ENCODE measurements at places on chromosomes 11 and 22.

- DNase-seq: no peak
Measured at GRCh38 chr22:43850529-43850928, 11.8 kb downstream of the SULT4A1 start.

DNA sequence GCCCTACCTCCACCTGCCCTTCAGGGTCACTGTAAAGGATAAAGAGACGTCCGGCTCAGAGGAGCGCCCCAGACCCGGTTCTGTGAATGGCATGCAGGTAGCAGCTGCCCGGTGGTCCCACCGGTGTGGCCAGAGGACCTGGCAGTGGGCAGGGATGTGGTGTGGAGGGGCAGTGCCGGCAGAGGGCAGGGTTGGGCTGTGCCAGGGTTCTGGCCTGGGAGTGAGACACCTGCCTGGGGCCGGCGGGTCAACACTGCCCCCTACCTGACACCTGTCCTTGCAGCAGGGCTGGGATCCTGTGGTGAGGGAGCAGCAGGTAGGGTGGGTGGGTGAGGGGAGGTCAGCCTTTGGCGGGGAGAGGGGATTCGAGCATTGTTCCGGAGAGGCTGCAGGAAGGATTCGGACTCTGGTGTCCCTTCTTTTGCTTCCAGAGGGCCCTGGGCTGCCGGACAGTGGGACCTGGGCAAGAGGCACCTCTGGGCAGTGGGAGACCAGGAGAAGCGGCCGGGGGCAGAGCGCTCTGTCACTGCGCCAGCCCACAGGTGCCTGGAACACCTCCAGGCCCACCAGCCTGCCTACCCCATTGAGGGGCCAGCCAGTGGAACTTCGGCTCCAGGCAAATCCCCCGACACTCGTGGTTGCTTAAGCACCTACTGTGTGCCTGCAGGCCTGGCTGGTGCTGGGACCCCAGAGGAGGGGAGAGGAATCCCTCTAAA, 1.6 kb upstream of the PHLDA2 start:
- peak; percentile 90 for DNase-seq

DNA sequence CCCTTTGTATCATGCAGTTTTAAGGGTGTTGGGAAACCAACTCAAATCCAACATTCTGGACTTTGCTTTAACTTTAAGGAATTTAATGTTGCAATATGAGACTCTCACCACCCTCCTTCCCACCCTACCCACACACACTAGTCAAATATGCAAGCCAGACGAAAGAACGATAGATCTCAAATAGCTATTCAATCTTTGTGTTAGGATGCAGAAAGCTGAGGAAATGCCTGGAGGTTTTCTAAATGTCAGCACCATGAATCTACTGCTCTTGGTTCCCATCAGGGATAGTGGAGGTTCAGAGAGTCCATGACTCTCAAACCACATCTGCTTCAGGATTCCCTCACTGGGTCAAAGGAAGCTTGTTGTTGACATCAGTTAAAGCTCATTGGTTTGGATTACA, 33.7 kb downstream of the EXPH5 start:
- DNase-seq: no peak

DNA sequence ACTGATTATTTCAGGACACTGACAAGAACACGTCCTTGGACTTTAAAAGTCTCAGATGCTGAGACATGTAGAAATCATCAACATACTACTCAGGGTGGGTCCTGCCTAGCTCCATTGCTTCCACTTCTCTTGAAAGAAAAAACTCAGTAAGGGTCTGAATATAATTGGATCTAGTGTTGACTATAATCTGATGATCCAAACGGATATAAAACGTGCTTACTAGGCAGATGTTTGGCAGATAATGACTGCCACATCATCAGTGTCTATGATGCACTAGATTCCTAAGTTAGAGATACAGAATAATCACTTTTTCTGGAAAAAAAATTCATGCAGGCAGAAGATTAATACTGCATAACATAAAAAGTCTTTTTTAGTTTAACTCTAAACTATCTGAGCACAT, 21.6 kb downstream of the GUCY1A2 start:
- no peak for DNase-seq

DNA sequence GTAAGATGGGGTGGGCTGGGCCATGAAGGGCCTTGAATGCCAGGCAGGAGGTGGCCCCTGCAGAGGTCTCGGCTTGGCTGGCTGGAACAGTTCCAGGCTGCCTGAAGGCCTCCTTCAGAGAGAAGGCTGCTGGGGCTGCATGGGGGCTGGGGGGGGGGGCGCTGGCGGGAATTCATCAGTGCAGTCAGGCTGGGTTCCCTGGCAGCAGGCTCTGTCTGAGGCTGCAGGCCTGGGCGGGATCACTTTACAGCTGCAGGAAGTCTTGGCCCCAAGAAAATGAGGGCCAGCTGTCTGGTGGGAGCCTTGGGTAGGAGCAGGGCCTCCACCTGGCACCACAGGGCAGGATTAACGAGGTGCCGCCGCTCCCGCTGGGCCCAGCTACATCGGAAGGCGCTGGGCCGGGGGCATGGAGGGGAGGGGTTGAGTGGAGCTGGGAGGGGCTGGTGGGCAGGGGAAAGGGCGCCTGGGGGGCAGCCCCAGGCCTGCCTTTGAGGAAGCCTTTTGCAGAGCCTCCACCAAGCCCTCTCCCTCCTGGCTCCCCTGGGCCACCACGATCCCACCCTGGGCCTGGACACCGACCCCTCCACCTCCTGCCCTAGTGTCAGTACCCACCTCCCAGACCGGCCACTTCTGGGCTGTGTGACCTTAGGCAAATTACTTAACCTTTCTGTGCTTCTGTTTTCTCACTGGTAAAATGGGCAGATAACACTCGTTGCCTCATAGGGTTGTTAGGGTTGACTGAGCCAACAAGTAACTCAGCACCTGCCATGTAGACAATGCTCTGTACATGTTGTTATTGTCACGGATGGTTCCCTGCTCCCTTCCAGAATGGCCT, 31.0 kb upstream of the HMOX1 start:
- DNase-seq: peak; percentile 72

DNA sequence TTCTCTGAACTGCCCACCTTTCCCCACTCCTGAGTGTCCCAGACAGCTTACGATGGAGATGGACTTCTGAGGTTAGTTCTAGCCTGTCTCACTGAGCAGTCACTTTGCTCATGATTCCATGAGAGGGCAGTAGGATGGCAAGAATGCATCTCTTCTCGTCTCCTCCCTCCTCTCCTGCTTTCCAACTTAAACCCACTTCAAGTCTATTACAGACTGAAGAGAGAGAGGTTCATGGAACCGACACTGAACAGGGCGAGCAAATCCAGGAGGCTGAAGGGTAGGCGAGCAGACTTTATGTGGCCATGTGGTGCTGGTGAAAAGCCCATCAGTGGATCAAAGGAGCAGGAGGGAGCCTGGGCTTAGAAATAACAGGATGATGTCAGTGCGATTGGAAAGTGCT, 38.6 kb downstream of the CEP164 start:
- no peak for DNase-seq

DNA sequence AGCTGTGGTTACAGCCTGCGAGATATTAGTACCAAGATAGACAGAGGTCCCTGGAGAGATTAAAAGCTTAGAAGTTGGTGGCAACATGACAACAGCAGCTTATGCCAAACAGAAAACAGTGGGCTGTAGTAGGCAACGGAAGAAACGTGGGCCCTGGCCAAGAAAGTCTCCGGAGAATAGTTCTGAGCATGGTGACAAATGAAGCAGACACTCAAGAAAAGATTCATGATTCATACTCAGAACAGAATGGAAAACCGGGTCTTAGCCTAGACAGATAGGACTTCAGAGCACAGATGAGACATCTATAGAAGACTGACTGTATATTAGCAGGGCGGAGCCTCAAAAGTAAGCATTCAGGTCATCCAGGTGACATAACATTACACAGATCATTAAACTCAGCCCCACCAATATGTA, 727.4 kb downstream of the ETS1 start:
- no peak for DNase-seq
